Activated CD4-positive, alpha-beta T cell treated with anti-CD3 and anti-CD28 coated beads for 24 hours (primary cell): ENCODE measurements at places on chromosomes 3 and 15.

DNA sequence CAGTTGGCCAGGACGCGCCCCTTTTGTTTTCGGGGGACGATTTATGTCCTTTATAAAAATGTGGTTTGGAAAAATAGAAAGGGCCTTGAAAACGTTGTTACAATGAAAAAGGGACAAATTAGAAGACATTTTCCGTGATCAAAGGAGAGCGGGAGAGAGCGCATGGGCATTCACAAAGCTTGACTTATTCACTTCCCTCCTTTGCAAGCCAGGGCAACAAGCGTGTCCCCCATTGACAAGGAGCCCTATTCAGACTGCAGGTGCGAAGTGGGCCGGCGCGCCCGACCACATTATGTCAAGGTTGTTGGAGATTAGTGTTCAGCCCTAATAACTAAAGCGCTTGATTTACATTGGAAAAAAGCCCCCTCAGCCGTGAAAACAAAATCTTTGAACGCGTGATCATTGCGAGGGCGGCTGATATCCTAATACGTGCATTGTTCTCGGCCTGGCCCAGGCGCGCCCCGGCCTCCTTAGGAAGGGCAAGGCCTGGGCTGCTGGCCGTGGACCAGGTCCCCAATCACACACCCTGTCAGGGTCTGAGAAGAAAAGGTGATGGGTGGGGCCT, 25.9 kb downstream of the ZIC4 start:
- no peak for DNase-seq

DNA sequence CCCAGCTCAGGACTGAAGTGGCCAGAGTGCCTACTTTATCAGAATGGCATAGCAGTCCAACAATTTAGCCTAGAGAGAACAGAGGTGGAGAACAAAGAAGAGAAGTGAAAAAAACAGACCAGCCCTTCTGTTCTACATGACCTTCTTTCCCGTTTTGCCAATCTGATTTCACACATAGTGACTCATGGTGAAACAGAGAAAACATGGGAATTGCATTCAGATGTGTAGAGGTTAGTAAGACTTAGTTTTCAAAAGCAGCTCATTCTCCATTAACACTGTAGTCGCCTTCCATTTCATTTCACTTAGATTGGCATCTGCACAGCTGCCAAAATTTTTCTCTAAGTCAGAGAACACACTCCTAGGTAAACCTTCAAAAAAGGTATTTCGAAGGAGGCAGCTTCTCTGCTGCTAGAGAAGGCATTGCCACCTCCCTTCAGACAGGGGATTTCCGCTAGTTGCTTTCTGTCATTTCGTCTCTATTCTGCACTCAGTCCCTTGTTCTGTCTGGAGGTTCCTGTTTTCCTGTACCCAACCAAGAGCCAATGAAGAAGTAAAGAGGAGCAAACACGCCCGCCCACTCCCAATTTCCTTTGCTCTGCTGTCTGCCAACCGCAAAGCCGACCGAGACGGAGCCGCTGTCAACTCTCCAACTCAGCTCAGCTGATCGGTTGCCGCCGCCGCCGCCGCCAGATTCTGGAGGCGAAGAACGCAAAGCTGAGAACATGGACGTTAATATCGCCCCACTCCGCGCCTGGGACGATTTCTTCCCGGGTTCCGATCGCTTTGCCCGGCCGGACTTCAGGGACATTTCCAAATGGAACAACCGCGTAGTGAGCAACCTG, at the start of gene ARL6IP5:
ARL6IP5 (plus strand) TSS at position 612 of the 842 bp plus-strand sequence; CDS start at position 723, 111 bp downstream.
- DNase-seq = peak; percentile 88

DNA sequence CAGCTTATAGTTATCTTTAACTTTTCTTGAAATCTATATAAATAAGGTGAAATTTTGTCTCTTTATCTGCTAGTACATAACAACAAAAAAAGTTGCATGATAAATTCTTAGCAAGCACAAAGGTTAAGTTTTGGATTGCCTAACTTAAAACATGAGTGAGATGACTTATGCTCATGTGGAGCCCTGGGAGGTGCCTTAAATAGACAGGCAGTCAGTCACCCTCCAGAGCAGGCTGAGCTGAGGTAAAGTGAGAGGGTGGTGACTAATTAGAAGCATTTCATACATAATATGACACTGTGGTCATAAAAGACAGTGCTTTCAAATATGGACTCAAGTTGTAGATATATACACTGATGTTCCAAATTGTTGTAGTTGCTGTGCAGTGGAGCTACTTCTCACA, 14.6 kb upstream of the MME start:
- DNase-seq = no peak

DNA sequence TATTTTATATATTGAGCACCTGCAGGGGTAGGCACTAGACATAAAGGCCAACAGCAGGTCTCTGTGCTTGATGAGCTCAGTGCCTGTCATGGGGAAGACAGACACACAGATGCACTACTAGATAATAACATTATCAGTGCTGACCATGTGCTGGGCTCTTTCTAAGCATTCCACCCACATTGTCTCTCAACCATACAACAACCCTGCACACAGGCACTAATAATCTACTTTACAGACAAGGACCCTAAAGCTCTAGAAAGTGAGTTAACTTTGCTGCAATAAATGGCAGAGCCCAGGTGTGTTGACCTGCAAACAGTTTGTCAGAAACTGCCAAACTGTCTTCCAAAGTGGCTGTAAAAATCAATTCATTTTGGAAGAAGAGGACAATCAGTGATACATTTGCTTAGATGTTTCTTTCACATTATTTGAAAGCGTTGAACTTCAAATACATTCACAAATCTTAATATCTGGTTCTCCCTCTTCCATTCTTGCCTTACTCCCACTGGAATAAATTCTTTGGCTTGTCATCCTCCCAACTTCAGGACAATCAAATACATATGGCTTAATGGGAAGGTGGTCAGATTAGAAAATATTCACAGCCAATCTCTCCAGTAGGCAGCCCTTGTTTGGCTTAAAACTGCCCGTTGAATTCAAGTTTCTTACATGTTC, 11.0 kb upstream of the PP2D1 start:
- no peak for DNase-seq

DNA sequence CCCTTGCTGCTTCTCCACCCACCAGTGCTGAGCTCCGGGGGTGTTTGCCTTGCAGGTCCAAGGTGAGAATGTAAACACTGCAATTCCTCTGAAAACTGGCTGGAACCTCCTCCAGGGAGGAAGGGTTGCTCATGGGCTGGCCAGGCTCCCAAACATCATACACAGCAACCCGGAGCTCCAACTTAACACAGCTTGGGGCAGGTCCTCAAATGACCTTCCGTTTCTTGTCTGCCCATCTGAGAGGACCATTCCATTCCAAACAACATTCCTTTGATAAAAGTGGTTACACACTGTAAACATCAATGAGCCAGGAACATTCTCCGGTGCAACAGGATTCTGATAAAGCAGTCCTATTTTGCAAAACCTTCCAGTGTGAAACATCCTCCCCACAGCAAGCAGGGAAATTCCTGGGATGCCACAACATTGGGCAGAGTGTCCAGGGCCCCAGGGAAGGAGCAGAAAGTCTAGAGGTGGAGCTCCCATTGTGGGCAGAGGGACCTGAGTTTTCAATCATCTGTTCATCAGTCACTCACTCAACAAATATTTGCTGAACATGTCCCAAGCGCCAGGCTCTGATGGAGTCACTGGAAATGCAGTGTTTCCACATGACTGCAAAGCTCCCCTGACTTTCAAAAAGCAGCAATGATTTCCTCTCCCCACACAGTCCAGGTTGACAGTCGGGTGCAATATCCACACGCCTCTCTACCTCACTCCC, 7.3 kb upstream of the HEG1 start:
- DNase-seq = no peak

- no peak for DNase-seq
Observed at GRCh38 chr3:159560214-159560979, 428.2 kb upstream of the IL12A start.

- no peak for DNase-seq
Observed at GRCh38 chr15:98920091-98920880, 87.3 kb downstream of the PGPEP1L start.

DNA sequence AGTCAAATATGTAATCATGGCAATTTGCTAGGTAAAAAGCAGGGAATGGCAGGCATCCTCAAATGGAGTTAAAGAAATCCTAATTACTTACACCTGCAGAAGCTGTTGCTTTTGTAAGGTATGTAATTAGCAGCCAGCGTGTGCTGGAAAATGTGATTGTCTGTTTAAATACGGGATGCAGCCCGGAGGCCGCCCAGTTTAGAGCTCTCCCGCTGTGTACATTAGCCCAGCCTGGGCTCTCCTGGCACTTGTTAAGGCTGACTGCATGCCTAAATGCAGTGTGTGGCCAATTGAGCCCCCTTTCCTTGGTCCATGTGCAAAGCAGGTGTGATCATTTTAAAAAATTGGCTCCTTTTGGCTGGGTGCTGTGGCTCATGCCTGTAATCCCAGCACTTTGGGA, 9.0 kb downstream of the DPH3 start:
- DNase-seq = no peak

- no peak for DNase-seq
Observed at GRCh38 chr3:123341-123740, 73.2 kb upstream of the CHL1 start.

DNA sequence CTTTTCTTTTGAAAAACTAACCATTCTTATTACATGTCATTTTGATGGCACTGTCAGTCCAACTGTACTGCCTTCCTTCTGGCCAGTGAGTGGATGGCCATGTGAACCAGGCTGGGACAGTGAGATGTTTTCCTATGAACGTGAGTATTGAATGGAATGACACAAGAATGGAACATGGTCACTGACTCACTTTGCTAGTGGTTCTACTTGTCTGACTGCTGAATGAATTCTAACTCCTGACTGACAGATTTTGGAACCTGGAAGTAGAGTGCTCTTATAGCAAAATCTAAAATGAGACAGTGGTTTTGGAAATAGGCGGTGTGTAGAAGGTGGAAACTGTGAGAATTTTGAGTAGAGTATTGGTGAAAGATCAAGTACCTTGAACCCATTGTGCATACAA, 606.9 kb upstream of the KCNMB2 start:
- DNase-seq = no peak

- no peak for DNase-seq
Observed at GRCh38 chr3:158531334-158531733, 39.7 kb upstream of the MLF1 start.

DNA sequence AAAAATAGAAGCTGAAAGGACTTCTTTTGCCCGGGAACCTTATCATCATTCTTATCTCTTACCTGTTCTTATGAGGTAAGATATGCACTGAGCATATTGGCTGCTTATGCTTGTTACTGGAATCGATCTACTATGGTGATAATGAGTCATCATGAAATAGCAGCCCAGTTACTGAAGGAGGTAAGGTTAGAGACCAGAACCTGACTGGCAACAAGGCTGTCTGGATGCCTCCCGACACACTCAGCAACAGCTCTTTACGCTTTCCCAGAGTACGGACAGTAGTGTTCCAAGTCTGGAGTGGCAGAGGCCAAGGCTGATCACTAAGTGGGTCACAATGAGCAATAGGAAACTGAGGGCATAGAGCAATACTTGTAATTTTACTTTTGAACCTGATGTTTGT, 314.1 kb downstream of the NLGN1 start:
- no peak for DNase-seq

DNA sequence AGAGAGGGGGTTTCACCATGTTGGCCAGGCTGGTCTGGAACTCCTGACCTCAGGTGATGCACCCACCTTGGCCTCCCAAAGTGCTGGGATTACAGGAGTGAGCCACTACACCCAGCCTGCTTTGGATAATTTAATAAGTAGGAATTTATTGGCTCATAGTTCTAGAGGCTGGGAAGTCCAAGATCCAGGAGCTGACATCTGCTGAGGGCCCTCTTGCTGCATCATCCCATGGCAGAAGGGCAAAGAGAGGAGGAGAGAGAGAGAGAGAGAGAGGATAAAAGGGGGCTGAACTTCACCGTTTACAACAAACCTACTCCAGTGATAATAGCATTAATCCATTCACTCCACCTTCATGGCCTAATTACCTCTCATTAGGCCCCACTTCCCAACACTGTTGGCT, 62.0 kb upstream of the HES1 start:
- no peak for DNase-seq

- no peak for DNase-seq
Observed at GRCh38 chr15:31019986-31020385, 28.6 kb upstream of the MTMR10 start.

GRCh38 chr3:117793622-117794265, 1084.2 kb downstream of the TUSC7 start:
- no peak for DNase-seq

GRCh38 chr3:47315069-47315647, 32.4 kb downstream of the KLHL18 start:
- no peak for DNase-seq

DNA sequence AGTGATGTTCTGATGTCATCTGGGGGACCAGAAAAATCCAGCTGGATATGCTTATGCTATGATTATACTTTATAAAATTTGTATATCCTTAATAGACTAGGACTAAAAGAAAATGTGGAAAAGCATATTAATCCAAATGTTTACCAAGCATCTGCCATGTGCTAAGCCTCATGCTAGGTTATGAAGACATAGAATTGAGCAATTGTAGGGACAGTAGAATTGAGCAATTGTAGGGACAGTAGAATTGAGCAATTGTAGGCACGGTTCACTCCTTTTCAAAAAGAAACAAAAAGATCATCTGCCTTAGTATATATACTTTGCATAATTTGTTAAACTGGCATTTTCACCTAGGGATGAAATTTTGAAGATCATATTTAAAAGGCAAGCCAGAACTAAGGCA, 18.3 kb downstream of the ABHD5 start:
- no peak for DNase-seq

DNA sequence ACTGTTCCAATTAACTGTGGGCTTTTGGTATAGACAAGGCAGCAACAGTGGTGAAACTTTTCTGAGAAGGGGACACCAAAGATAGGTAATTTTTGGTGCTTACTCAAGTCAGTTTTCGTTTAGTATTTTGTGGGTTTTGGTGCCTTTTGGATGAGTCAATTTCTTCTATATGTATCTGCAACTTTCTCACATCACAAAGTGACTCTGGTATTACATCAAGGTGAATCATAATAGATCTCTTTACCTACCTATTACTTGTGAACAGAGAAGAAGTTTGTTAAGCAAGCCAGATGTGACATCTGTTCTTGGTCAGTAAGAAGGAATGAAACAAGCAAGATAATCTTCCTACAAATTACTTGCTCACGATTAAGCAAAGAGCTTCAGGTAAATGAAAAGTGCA, 732.4 kb upstream of the DPPA4 start:
- DNase-seq = no peak

- DNase-seq = no peak
Observed at GRCh38 chr15:96535148-96535547, 204.6 kb downstream of the NR2F2 start.

- no peak for DNase-seq
Observed at GRCh38 chr15:81265256-81265943, 58.5 kb downstream of the STARD5 start.

DNA sequence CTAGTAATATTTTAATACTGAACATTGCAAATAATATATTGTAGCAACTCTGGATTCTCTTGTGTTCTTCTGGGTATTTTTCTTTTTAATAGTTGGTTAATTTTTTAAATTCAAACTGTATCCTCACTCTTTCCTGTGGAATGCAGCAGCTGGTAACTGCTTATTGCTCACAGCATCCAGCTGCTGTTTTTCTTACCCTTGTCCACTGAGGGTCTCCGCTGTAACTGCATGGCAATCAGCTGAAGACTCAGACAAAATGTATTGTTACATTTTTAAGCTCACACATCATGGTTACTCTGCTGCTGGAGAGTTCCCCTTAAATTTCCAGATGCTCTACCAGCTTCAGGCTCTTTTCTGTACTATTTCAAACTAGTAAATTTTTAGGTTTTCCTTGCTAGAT, 227.6 kb downstream of the MBNL1 start:
- DNase-seq = no peak
